ENCODE measurements at places on chromosomes 11 and 22.

- DNase-seq: no peak
Measured at GRCh38 chr11:128745311-128746136, 51.7 kb downstream of the FLI1 start.

DNA sequence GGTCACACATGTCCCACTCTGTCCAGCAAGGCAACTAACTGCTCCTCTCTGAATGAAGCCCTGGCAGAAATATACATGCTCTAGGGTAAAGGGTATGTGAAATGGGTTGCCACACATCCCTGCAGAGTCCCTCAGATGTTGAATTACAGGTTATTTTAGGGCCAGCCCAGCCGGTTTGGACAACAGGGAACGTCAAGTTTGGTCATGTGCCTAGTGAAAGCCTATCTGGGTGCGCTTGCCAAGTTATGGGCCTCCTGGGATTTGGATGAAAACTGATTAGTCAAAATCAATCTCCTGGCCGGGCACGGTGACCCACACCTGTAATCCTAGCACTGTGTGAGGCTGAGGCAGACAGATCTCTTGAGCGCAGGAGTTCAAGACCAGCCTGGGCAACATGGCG, 10.4 kb downstream of the AP1B1 start:
- no peak for DNase-seq

DNA sequence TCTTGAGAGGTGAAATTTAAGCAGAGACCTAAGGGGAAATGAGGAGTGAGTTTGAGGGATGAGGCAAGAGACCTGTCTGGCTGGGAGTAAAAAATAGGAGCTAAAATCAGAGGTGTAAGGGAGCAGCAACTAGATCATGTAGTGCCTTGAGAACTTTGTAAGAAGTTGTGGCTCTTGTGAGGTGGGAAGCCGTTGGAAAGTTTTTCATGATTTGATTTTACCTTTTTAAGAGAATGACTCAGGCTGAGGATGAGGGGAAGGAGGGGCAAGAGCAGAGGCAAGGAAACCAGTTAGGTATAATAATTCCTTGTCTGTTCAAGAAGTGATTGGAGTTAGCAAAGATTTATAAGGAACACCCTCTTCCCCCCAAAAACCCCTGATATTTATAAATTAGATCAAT, 25.8 kb downstream of the QSER1 start:
- no peak for DNase-seq

DNA sequence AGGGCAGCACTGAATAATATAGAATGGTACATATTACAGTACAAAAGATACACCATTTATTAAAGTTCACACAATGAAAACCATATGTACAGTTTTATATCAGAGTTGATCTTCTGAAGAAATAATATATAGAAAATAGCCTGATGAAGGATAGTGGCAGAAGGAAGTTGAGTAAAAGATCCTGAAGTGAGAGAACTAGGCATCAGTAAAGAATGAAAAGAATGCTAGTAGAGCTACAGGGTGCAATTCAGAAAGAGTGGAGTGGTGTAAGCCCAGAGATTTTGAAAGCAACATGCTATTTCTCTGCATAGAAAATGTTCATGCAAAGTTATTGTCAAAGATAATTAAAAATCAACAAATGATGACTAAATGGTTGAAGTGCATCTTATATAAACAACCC, 1552.7 kb upstream of the TENM4 start:
- no peak for DNase-seq

GRCh38 chr11:45918962-45919675, 1.4 kb upstream of the PEX16 start:
- DNase-seq: no peak

DNA sequence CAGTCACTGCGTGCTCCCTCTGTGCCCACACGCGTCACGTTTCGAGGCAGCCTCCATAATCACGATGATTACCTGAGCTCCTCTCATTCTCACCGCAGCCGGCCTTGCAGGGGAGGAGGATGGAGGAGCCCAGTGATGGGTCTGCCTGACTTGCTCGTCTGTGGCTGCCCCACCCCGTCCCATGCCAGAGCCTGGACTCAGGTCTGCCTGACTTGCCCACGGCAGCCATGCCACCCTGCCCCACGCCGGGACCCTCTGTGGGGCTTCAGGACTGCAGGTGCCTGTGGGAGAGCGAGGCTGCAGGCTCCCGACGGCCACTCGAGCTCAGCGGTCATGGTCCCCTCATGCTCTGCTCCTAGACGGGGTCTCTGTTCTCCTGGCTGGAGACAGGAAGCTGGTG, 1025.1 kb downstream of the BRD1 start:
- no peak for DNase-seq

- DNase-seq: no peak
Measured at GRCh38 chr11:2104524-2105440, 34.4 kb downstream of the IGF2 start.

GRCh38 chr11:17747131-17747955, 12.8 kb downstream of the KCNC1 start:
- DNase-seq: no peak

DNA sequence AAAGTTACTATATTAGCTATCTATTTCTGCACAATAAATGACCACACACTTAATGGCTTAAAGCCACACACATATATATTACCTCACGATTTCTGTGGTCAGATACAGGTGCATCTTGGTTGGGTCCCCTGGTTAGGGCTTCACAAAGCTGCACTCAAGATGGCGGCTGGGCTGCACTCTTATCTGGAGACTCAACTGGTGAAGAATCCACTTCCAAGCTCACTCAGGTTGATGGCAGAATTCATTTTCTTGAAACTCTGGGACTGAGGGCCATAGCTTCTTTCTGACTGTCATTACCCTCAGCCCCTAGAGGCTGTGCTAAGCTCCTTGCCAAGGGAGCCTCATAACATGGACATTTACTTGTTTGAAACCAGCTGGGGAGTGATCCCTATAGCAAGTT, 5.1 kb upstream of the MS4A10 start:
- no peak for DNase-seq

GRCh38 chr11:112863305-112863704, 97.9 kb upstream of the NCAM1 start:
- DNase-seq: no peak

DNA sequence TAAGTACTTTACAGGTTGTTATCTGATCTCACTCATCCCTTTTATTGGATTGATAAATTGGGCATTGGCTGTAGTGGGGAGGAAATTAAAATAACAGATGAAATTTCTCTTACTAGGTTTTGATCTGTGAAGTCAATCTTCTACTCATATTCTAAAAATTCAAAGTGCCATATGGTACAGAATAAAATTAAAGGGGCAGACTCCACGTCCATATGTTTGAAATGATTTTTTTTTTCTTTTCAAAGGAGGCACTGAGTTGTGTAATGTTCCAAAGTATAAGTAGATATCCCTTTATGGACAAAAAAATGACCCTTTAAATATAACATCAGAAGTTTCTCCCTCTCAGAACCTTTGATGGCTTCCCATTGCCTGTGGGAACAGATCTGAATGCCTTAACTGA, 207.4 kb downstream of the DBX1 start:
- no peak for DNase-seq

DNA sequence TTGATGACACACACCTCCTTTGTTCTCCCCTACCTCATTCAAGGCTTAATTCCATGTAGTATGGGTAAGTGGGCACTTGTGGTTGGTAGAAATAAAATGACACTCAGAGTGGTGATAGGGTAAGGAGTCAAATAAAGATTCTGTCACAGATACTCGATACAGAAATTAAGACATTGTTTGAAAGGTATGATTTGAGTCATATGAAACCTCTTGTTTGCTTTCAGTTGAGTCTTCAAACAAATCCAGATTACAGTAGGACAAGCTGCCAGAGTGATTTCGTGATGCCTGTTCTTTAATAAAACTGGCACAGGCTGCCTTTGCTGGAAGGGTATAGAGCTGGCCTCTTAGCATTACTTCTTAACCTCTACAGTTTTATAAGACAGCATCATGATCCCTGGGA, 182.4 kb downstream of the SPON1 start:
- DNase-seq: no peak

GRCh38 chr11:35150454-35150853, 11.5 kb downstream of the CD44 start:
- DNase-seq: no peak

- no peak for DNase-seq
Measured at GRCh38 chr22:25232301-25232700, 12.9 kb downstream of the CRYBB2 start.

- DNase-seq: no peak
Measured at GRCh38 chr11:43503417-43503816, 144.7 kb downstream of the TTC17 start.

- DNase-seq: no peak
Measured at GRCh38 chr22:50686794-50687193, 14.2 kb downstream of the SHANK3 start.

DNA sequence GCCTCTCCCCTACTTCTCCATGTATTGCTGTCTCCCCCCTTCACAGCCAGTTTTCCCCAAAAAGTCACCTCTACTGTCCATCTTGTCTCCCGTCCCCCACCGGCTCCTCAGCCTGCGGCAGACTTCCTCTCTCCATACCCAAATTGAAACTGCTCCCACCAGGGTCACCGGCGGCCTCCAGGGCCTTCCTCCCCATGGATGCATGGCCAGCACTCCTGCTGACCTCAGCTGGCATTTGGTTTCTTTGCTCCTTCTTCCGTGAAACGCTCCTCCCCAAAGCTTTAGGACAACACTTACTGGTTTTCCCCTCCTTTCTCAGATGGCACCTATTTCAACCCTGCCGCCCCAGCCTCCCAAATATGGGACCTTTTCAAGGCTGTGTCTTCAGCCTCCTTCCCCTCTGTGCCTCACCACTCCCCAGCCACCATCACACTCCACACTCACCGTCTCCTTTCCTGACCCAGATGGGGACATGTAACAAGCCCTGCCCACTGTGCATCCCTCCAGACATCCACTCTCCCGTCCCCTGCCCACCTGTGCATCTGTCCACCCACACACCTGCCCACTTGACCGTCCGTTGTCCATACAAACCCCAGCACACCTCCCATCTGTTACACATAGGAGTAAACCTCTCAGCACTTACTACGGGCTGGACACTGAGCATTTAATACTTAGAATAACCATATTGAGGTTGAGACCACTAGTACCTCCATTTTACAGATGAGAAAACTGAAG, 21.5 kb upstream of the ACR start:
- no peak for DNase-seq

DNA sequence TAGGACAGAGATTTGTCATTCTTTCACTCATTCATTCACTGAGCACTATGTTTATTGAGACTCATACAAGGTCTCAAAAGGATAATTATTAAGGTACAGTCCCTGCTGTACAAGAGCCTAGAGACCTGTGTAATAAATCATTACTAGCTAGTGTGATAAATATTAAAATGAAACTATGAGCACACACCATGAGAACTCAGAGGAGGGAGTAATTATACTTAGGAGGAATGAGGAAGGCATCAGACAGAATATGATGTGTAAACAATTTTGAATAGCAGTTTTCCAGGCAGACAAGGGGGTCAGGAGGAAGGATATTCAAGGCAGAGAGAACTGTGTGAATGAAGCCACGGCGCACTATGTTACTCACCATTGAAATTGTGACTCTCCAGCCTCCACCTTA, 300.8 kb upstream of the ISX start:
- no peak for DNase-seq

DNA sequence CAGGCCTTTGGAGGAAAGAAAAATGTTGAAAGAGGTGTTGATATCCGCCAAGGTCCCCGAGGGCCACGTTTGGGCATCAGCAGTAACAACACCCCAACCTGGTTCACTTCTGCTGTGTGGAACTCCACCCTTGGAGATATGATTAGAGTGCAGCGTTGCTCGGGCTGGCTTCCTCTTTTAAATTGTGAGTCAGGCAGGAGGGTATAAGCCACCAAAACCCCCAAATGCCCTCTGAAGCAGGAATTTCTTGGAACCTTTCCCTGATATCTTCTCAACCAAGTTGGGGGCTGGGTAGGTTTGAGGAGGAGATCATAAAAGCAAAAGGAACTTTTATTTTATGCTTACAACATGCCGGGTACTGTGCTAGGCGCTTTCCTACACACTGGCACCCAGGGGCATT, 6.4 kb upstream of the C11orf96 start:
- DNase-seq: no peak

- no peak for DNase-seq
Measured at GRCh38 chr22:29450222-29450621, 11.8 kb downstream of the RFPL1 start.

DNA sequence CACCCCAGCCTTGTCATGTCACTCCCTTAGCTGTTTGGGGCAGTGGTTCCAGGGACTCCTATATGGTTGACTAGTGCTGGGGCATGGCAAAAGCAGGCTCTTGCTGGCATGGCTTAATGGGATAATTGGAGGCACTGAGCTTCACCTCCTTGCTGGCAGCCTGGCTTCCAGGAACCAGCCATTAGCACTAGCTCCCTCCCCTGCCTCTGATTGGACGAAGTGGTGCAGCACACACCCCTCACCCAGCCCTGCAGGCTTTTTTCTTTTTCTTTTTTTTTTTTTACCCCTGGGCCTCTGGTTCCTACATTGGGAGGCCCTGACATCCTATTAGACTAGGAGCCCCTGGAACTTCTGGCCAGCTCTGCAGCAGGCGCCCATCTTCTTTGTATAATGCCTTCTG, 18.6 kb downstream of the PHLDB1 start:
- no peak for DNase-seq

GRCh38 chr11:63534895-63535461, 1.6 kb upstream of the PLAAT4 start:
- no peak for DNase-seq

DNA sequence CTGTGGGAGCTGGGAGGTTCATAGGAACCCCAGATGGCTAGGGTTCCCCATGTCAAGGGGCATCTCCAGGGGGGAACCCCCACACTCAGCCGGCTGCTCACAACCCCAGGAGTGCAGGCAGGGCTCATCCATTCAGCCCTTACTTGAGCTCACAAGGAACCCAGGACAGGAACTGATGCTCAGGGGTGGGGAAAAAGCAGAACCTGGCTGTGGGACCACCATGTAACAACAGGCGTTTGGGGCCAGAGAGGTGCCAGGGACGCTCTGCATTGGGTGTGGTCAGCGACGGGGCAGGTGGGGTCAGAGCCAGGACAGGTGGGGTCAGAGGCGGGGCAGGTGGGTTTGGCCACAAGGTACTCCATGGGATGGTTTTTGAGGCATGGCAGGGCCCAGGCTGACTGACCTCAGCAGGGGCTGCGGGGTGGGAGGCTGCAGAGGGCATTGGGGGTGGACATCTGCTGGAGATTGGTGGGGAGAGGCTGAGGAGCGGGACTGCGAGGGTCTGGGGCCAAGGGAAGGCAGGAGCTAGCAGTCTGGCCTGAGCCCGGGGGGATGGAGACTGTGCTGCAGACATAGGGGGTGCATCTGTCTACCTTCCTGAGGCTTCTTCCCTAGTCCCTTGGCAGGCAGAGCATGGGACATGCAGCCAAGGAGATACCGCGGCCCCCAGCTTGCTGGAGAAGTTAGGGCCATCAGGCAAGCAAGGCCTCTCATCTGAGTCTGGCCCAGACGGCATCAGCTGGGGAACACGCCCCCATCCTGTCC, 34.0 kb upstream of the CARS1 start:
- no peak for DNase-seq

GRCh38 chr11:61587541-61587941, 6.7 kb upstream of the SYT7 start:
- DNase-seq: no peak

- no peak for DNase-seq
Measured at GRCh38 chr11:111635706-111636045, 33.4 kb downstream of the SIK2 start.

- DNase-seq: no peak
Measured at GRCh38 chr11:134485316-134485715, 73.3 kb upstream of the B3GAT1 start.
